Uterus (tissue), 4 donors: ENCODE measurements at places on chromosomes 4 and X.

DNA sequence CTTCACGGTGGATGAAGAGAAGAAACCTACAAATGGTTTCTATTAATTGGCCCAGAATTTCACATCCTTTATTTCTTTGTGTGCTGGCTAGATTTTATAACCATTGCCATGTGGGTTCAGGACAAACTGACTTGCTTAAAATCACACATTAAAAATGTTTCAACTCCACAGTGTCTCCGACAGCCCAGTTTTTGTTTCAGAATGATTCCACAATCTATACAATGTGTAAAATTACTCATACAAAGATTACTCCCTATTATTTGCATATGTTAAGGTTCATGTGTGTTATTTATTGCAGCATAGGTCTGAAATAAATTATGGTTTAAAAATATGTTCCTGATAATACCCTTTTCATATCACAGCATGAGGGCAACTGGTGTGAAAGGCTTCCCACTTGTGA, 20.6 kb downstream of the DCHS2 start:
- no peak overlapping the region for H3K27ac ChIP-seq
- DNase-seq, result no peak
- no peaks in the 10 kb centered on the region for H3K4me1 ChIP-seq
- H3K27me3 ChIP-seq, result no peaks in the 10 kb centered on the region

- no peak overlapping the region for H3K4me3 ChIP-seq
- no peak for DNase-seq
- H3K36me3 ChIP-seq, result no peaks in the 10 kb centered on the region
- no peak overlapping the region for H3K27ac ChIP-seq
- no peaks in the 10 kb centered on the region for H3K27me3 ChIP-seq
- H3K4me1 ChIP-seq, result no peaks in the 10 kb centered on the region
Measured at GRCh38 chrX:20913760-20914159, 460.5 kb upstream of the CNKSR2 start.

DNA sequence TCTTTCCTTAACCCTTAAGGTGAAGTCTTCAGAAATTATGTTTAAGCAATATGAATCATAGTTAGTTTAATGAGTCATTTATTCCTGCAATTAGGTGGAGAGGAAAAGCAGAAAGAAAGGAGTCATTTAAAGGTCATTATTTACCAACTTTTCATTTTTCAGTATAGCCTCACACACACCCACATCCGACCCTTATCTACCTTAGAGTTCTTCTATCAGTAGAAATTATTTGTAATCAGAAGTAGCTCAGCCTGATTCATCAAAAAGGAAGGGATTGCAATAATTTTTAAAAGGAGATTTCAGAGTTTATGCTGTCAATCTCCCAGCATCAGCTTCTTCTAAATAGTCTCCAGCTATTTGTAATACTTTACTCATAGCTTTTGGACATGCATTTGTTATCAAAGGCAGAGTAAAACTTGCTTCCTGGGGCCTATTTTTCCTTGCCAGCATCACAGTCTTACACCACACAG, 5.9 kb downstream of the ANXA10 start:
- no peaks in the 10 kb centered on the region for H3K4me1 ChIP-seq
- no peaks in the 10 kb centered on the region for H3K36me3 ChIP-seq

- no peak overlapping the region for H3K27ac ChIP-seq
- no peaks in the 10 kb centered on the region for H3K36me3 ChIP-seq
- H3K27me3 ChIP-seq, result no peaks in the 10 kb centered on the region
- H3K4me3 ChIP-seq, result no peak overlapping the region
- DNase-seq, result no peak
Measured at GRCh38 chr4:171785388-171785787, 27.8 kb upstream of the GALNTL6 start.

DNA sequence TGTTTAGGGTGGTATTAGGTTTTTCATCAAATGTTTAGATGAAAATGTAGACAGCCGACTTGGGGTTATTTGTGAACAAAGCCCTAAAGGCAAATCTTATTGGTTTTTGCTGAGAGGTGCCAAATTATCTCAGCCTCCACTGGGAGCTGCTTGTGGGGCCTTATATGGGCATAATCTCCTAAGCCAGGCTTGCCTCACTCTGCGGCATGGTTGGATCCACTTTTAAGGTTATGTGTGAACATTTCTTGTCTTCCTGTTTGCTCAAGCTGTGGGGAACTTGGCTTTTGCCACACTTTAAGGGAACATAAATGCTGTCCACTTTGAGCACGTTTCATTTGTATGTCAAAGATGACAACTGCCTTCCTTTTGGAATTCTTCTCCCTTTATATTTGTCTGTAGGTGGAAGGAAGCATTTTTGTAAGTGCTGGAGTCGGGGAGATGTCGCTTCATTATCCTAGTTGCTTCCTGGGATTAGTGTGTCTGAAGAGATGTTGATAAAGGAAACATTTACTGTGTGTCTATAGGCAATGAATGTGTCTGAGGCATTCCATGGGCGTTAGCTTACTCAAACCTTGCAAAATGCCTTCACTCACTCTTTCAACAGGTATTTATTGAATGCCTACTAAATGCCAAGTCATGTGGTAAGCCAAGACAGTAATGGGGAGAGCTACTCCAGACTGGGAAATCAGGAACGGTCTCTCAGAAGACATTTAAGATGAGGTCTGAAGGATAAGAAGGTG, 78.3 kb downstream of the SLC9A6 start:
- H3K4me3 ChIP-seq, result no peak overlapping the region
- no peaks in the 10 kb centered on the region for H3K36me3 ChIP-seq
- no peaks in the 10 kb centered on the region for H3K27me3 ChIP-seq
- DNase-seq, result peak; percentile 57
- H3K4me1 ChIP-seq, result no peaks in the 10 kb centered on the region
- H3K27ac ChIP-seq, result peak overlapping the region; percentile 82

DNA sequence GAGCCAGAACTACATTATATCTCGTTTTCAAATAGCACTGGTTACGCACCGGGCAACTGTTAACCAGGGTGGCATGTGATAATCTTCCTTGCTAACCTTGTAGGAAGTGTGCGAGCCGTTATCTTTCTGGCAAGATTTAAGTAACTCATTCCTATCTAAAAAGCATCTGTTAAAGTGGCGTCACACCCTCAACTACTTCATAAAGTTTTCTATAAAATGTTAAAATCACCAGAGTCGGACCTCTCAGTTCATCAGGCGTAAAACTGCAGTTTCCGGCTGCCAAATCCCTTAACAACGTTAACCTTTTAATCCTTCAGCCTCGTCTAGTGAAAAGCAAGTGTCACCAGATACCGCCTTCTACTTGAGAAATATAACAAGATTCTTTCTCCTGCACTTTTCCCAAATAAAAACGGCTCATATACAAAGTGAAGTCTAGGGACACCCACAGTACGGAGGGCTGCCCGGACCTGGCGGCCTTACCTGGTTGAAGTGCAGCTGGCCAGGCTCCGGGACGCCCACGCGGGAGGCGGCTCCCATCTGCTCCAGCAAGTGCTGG, 1.2 kb downstream of the SLC39A8 start:
- peak overlapping the region; percentile 66 for H3K27ac ChIP-seq
- peak overlapping the region; percentile 58 for H3K4me3 ChIP-seq
- no peaks in the 10 kb centered on the region for H3K4me1 ChIP-seq
- H3K36me3 ChIP-seq, result no peaks in the 10 kb centered on the region
